A172 (cell line): ENCODE measurements at places on chromosomes 16 and 17.
A peak's percentile ranks its signal among the peaks of the same experiment; 100 is the strongest.

- no peak for DNase-seq
These were observed 1.9 kb downstream of the PRKCB start for GRCh38 chr16:23837553-23838308.

DNA sequence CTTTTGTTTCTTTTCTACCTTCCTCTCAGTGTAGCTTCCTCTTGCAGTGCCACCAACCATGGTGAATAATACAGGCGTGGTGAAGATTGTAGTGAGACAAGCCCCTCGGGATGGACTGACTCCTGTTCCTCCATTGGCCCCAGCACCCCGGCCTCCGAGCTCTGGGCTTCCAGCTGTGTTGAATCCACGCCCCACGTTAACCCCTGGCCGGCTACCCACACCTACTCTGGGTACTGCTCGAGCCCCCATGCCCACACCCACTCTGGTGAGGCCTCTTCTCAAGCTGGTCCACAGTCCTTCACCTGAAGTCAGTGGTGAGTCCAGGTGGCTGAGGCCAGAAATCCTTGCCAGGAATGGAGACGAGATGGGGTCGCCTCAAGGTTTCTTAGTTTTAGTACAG is 23.9 kb downstream of the SRCAP start:
- DNase-seq = no peak

- DNase-seq = no peak
These were observed 7.9 kb upstream of the NGFR start for GRCh38 chr17:49487183-49487582.

GRCh38 chr17:70158180-70158579 is 11.2 kb upstream of the KCNJ2 start:
- no peak for DNase-seq

DNA sequence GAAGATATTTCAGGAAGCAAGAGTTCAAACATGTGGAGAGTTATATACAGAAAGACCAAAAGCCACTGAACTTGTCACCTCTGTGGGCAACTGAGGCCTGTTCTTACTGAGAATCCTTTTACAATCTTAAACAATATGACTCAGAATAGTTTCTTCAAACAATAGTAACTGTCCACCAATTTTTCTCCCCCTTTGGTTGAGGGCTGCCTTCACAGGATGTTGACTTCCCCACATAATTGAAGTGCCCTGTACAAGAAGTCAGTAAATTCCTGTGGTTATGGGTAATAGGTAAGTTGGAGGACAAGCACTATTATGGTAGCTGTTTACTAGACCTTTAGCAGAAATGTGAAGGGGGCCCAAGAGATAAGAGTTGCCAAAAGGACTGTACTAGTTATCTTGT is 215.8 kb downstream of the CDH8 start:
- DNase-seq = peak; percentile 85

GRCh38 chr16:1525871-1526607 is 7.4 kb upstream of the TMEM204 start:
- no peak for DNase-seq

- no peak for DNase-seq
These were observed 11.3 kb downstream of the RAI1 start for GRCh38 chr17:17692353-17693252.

DNA sequence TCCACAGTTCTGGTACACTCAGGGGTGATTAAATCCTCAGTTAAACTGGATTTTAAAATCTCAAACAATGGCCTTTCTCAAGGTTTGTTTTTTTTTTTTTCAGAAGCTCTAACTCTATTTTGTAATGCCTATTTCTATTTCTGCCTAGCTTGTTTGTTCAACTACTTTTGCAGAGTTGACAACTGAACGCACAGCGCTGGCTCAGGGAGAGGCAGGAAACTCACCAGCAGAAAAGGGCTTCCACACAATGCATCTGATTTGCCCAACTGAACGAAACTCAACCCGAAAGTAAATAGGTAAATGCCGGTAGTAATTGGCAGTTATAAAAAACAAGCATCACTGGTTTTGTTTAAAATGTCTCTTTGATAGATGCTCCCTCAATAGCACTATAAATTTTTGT is 52.7 kb upstream of the CNEP1R1 start:
- no peak for DNase-seq

- DNase-seq = no peak
These were observed 8.0 kb downstream of the ZNF750 start for GRCh38 chr17:82831818-82832200.

DNA sequence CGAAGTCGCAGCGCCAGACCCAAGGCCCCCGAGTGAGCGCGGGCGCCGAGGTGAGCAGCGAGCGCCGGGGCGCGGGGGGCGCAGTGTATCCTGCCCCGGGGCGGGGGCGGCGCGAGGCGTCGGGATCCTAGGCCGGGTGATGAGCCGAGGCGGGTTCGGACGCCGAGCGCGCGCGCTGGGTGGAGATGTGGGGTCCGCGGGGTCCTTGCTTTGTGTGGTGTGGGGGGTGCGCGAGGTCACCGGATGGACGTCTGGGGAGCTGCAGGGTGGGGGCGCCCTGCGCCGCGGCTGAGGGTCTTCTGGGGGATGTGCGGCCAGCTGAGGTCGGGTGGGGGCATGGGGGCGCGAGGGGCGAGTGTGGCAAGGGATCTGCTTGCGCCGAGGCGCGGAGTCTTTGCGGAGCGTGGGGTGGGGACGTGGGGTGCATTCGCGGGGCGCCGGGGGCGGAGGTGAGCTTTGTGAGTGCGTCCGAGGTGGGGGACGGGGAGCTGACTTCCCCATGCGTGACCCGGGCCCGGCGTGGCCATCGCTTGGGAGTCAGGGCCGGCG is 560 bp downstream of the RAI1 start:
- DNase-seq = no peak

- DNase-seq = no peak
These were observed 393.5 kb upstream of the SOX9 start for GRCh38 chr17:71727292-71727691.

DNA sequence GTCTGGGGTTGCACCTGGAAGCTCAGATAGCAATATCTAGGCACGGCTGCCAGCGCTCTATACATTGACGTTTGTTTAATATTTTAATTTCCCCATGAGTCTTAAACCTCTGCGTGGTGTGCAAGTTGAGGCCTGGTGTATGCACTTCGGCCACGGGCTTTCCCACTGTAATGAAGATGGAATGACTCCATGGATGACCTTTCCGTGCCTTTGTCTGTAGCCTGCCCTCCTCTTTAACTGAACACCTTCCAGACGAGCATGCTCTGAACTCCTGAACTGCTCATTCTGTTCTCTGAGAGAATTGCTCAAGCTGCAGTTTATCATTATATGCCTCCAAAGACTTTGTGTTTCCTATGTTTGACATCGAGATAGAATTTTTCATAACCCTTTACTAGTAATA is 438.8 kb downstream of the WWOX start:
- DNase-seq = no peak

DNA sequence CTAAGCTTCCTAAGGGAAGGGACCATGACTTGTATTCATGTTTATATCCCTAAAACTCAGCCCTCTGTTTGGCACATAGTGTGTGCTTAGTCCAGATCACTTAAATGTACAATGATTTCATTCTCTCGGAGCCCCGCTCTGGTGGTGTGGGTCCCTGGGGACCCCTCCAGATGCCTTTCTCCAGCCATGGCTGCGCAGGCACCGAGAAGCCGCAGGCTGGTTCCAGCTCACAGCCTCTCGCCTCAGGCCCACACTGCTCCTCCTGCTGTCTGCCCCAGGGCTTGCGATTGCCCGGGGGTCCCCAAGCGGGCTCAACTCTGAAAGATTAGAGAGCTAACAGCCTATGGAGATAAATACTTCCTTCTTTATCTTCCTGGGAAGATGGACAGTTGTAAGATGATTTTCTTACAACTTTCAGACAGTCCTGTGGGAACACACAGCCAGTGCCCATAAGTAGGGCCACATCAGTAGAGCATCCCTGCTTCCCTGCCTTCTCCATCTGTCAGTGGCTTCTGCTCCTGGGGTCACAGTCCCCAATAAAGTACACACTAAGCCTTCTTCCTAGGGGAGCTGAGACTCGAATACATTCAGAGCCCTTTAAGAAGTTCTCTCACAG is 66.2 kb downstream of the CENPV start:
- DNase-seq = no peak

DNA sequence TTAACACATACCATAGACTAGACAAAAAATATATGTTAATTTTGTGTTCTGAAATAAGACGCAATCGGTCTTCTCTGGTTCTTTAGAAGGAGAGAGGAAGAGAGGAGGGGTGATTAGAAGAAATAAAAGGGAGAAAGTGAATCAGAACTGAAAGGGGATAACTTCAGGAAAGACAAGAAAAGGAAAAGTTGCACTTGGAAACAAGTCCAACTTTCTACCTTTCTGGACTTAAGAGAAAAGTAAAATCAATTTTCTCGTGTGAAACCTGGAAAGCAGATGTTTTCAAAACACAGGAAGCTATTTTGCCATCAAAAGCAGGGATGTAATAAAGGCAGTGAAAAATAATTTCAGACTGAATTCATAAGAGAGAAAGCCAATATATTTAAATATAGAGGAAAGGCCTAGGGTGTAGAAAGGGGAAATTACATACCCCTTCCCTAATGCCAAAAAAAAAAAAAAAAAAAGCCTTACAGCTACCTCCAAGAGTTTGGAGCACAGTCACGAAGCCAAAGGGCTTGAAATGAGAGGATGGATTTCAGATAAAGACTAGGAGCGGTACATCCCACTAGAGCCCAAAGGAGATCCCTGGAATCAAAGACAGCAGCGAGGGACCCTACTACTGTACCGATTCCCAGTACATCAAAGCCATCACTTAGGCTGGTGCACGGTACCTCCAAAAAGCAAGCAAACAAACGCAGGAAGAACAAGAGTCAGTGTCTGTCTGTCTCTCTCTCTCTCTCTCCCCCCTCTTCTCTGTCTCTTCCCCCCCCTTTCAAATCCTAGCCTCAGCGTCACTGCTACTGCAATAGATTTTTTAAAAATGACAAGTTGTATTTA is 12.1 kb upstream of the ZFHX3 start:
- DNase-seq = no peak

DNA sequence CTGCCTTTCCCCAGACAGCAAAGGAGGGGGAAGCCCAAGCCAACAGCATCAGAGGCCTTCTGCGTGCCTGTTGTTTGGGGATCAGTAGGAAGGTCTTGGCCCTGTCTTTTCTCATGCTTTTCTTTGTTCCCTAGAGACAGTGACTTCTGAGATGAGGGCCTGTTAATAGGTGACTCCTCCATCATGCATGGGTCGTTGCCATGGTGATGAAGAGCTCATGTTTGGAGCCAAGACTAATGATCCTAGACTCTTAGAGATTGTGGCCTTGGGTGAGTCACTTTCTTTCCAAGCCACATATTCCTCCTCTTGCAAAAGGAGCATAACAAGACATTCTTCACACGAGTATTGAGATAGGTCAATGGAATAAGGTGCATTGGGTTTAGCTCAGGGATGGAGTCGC is 201.1 kb upstream of the ASIC2 start:
- no peak for DNase-seq

GRCh38 chr17:82019690-82020571 is 2.7 kb downstream of the CENPX start:
- DNase-seq = no peak

- DNase-seq = no peak
These were observed at the start of gene RAB11FIP4 for GRCh38 chr17:31391496-31391949. Gene RAB11FIP4, plus strand, starts transcription at chr17:31391675. Its CDS starts 178 bp downstream, at chr17:31391853.

DNA sequence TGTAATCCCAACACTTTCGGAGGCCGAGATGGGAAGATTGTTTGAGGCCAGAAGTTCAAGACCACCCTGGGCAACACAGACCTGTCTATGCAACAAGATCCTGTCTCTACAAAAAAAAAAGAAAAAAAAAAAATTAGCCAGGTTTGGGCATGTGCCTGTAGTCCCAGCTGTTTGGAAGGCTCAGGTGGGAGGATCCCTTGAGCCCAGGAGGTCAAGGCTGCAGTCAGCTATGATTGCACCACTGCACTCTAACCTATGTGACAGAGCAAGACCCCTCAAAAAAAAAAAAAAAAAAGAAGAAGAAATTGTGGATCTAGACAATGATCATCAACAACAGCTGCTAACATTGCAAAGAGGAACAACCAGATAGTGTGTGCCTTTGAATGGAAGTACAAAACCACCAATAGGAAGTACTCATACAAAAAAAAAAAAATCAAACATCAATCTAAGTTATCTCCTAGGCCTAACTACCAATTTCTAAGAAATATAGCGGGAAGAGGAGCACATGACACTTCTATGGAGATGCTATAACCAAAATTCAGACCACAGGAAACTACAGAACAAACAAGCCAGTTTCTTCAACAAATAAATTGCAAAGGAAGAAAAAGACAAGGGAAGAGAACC is 258.7 kb downstream of the MRTFB start:
- no peak for DNase-seq

- peak; percentile 41 for DNase-seq
These were observed 643.5 kb downstream of the CDH11 start for GRCh38 chr16:64478252-64478906.

- no peak for DNase-seq
These were observed 15.5 kb downstream of the UNKL start for GRCh38 chr16:1398826-1399581.

DNA sequence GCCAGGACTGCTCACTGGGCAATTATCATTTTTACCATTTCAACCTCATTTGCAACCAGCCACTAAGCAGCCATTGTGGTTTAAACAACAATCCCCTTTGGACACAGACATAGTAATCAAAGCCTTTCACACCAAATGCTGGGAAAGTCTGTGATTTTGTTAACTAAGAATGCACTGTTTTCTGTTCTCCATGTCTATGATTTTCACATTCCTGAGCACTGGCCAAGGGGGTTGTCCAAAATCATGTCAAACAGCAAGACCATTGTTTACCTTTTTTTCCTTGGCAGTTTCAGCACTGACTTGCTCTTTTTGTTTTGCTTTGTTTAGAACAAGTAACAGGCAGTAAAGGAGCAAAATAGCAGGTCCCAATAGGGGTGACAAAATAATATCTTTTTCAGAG is 106.3 kb upstream of the SIAH1 start:
- no peak for DNase-seq

GRCh38 chr16:11581678-11582077 is 5.0 kb downstream of the LITAF start:
- DNase-seq = no peak

- DNase-seq = peak; percentile 71
These were observed 26.1 kb downstream of the MEAK7 start for GRCh38 chr16:84478172-84478947.

DNA sequence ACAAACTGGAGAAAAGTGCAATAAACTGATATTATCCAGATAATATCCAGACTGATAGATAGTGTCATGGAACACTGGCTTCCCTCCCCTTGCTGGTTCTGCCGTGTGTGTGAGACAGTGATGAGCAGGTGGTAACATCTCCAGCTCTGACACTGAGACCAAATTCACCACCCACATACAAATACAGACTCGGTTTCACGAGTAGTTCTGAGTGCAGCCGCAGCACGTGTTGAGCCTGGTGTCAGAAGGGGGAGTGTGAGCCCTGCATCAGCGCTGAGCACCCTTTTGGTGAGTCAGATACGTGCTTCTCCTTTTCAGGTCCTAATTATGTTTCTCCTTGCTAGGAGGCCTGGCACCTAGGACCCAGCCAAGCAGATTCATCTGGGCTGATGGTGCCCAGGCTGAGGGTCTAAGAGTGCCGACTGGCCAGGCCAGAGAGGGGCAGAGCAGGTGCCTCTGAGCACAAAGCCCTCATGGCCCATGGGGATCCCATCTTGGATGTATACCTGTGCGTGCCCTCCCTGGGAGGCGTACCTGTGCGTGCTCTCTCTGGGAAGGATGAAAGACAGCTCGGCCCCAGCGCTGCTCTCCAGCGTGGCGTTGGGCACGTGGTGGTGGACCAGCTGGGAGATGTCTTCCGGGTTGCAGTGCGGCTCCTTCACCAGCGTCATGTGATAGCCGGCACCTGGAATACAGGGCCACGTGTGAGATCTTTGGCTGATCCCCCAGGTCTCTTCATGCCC is 27.3 kb upstream of the RNPS1 start:
- DNase-seq = no peak
